ENCODE measurements at places on chromosomes 7 and 10. TPM values are rescaled to one million over a fixed set of nuclear protein-coding genes. Genes with fewer than 3 reads are reported as not detected.

Gene SAMD8
- total RNA-seq: 25.7 TPM

Gene MKI67
- total RNA-seq: 71.3 TPM

Gene MSS51
- 2.2 TPM for total RNA-seq

Gene TBX20
- total RNA-seq: not detected

Gene STAG3
- 1.2 TPM for total RNA-seq

Gene TMEM178B
- total RNA-seq: 2.9 TPM

Gene FGFBP3
- 27.6 TPM for total RNA-seq

- DNase-seq: no peak
Observed at GRCh38 chr10:52678611-52679010, 94.0 kb downstream of the MBL2 start.

DNA sequence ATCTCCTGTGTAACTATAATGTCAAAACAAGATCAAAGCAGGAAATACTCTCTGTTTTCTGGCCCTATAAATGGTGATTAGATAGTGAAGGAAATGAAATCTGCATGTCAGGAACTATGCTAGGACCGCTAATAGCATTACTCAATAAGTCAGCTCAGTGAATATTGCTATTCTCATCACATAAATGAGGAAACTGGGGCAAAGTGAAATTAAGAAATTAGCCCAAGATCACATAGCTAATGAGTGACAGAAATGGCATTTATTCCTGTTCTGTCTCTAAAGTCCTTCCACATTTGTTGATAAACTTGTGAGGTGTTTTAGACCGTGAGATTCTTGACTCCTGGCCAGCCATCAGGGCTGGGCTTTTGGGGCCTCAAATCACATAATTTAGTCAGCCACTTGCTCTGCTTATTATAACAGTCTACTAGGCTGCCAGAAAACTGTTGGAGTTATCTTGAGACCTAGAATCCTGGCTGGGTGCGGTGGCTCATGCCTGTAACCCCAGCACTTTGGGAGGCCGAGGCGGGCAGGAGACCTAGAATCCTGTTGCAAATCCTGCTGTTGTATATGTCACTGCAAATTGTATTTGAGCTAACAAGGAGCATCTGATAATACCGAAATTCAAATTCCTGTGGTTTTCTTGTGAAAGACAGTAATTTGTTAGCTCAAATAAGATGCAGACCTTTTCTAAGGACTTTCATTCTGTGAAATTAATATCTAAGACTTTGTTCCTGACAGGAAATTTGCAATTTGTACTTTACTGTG, 66.5 kb upstream of the SHTN1 start:
- no peak for DNase-seq

- DNase-seq: no peak
Observed at GRCh38 chr7:106365252-106366005, 80.6 kb upstream of the NAMPT start.

DNA sequence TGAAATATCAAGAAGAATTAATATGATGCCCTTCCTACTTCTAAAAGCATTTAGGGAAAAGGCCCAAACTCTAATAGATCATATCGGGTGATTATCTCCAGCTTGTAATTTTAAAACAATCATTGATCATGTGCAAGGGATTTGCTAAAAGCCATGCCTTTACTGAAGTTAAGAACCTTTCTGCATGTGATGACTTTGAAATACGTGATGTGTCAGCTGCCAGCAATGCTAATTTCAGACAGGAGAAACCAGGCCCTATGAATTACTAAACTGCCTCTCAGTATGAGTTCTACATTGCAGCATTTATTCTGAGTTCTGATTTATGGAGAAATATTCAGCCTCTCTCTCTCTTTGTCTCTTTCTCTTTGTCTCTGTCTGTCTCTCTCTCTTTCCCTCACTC, 203.6 kb upstream of the AKR1E2 start:
- no peak for DNase-seq

DNA sequence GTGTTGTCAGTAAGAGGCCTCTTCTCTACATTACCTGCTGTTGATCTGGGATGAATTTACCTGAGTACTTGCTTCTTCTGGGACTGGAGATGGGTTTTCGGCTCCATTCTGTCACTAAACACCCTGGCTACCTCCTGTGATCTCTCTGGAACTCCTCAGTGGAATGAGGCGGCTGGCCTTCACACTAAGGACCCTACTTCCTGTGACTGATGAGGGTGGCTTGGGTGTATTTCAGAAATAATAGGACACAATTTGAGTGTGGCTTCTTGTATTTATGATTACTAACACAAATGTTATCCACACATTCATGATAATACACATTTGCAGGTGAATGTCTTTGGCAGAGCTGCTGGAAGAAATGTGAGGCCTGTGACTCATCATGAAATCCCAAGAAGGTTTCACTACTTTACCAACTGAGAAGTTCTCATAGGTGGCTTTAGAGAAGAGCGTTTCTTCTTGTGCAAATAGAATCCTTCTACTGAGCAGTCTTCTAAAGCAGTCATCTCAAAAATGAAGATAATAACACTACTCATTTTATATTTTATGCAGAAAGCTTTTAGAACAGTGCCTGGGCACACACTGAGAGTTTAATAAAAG, 21.3 kb upstream of the EVX1 start:
- no peak for DNase-seq

DNA sequence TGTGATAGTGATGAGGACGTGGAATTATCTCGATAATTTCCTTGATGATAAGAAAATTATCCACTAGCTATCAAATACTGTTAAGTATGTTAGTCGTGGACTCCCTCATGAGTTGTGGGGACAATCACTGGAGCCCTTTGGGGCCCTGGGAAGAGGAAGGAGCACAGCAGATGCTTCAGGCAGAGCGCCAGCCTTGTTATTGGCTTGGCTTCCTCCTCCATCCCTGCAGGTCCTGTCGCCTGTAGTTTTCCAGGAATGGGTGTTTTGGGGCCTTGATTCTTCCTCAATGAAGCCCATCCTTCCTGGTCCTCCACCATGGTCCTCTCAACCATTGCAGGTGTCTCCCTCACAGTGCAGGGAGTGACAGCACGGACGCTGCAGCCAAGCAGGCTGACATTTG, 32.5 kb upstream of the ZNF32 start:
- DNase-seq: no peak

DNA sequence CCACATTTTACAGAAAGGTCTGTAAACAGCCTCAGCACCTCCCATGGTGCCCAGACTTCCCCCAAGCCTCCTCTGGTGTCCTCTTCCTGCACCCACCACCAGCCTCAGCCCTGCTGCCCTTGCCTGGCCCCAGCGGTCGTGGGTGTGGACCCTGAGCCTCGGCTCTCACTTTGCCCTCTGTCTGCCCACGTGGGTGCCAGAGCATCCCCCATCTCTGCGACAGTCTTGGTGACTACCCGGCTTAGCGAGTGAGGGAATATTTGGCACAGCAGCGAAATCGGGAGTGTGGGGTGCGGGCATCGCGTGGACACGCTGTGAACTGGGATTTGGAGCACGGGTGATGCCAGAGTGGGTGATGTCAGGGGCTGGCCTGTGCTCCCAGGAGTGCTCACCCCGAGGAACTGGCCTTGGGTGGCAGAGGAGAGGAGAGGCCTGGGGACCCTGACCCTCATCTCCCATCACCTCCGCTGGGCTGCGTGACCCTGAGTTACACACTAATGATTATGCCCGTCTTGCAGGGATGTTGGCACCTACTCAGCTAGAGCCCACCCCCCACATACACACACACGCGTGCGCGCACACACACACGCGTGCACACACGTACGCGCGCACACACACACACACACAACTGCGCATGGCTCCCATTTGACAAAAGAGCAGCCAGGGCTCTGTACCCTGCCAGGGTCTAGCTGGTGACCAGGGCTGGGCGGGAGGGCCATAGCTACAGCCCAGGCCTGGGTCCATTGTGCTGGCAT, 8.7 kb downstream of the ELFN1 start:
- DNase-seq: no peak

- peak; percentile 20 for DNase-seq
Observed at GRCh38 chr7:22786290-22786932, 36.2 kb downstream of the TOMM7 start.

DNA sequence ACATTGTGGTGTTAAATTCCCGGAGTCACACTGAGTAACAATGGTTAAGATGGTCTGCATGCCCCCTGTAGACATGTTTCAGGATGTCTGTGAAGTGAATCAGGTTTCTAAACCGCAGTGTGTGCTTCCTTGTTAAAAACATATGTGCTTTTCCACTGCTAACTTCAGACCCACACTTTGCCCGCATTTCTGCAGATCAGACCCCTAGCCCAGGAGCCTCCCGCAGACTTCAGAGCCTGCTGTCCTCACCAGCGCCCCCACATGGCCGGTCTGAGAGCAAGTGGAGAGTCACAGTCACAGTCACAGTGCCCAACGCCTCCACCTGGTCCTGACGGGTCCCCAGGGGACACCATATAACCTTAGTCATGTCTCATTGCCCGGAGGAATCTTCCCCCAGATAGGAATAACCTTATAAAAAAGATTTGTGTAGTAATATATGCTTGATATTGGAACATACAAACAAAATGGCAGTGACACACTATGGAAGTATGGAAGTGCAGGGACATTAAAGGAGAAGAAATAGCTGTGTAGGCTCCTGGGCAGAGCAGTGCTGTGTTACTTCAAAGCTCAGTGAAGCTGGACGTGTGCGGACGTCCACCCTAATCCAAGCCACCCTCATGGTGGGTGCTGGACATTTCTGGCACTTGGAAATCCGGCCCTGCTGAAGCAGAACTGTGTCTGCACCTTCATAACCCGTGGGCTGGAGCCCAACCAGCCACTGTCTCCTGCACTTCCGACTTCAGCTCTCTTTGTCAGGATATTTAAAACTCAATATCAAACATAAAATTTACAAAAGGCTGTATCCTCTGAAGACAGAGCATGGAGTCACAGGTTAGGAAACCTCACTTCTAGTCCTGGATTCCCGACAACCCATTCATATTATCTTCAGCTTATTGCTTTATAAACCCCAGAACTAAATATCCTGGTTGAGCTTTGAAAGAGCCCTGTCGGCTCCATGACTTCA, 29.0 kb downstream of the GSTO2 start:
- DNase-seq: peak; percentile 69

GRCh38 chr7:47818796-47819606, 129.3 kb downstream of the PKD1L1 start:
- peak; percentile 71 for DNase-seq

- no peak for DNase-seq
Observed at GRCh38 chr10:47325303-47326291, 3.3 kb downstream of the GDF2 start.

DNA sequence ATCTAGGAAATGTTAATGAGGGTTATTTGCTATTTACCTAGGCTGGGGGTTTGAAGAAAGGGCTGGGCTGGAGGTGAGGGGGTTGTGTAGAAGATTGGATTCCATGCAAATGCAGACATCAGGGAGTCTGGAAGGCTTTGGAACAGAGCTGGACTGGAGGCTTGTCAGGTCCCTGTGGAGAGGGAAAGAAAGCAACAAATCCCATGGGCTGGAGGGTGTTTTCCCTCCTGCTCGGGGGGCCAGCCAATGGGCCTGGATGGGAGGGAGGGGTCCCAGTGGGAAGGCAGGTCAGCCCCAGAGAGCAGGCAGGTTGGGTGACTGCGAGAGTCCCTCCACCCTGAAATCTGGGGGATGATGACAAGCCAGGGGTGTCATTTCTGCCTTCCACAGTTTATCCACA, 431.8 kb downstream of the RPS24 start:
- DNase-seq: peak; percentile 35

DNA sequence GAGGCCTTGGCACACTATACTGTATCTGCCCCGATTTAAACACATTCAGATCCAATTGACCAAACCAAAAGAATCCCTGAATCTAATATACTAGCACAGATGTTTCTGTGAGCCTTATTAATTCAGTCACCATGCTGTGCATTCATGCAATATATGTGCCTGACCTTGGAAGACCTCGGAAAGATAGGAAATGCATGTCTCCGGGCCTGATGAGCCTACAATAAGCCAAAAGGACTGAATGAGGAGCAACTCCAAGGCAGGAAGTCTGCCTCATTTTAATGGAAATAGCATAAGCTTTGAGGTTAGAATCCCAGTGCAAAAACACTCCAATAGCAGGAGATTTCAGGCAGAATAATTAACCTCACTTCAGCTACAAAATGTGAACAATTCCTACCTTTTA, 316.7 kb downstream of the LRRTM3 start:
- no peak for DNase-seq

DNA sequence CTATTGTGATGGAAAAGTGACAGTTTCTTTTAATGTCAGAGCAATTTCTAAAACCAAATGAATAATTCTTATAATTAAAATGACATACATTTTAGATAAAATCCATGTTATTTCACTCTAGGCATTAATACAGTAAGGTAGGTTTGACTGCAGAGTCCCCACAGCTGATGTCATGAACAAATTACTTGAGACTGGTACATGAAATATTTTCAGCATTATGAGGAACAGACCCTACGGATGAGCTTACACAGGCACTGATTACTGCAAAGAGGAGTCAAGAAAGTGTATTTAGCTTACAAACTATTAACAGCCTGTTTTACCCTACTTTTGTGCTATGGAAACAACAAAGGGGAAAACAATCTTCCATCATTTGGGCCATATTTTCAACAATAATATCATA, 8.9 kb downstream of the COL1A2 start:
- DNase-seq: no peak

DNA sequence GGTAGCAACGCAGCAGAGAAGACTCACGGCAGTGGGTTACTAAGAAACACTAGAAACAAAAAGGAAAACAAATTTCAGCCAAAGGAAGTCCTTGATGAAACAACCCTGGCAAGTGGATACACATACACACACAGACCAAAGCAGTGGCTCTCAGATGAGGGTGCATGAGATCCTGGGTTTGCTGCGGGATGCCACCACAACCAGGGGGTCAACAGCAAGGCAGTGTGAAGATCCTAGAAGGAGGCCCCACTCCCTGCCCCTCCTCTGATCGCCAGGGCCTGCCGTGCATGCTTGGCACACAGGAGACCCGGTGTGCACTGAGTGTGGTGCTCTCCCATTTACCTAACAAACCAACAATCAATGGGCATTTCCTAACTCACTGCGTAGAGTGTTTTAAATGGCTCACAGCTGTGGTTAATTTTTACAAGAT, 252.3 kb upstream of the KLF14 start:
- no peak for DNase-seq

DNA sequence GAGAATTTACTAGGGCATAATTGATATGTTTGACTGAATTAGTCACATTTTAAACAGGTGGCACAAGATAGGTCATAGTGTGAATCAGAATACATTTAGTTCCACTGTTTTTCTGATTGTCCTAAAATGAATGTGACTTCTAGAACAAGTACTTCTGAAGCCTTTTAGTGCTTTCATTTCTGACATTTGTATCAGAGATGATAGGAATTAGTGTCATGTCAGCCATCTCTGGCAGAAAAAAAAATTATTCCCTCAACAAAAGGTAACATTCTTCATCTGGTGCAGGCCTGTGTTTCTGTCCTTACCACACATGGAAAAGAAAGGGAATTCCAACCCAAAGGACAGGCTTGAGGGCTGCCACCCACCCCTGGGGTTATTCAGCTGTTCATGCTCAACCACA, 21.3 kb downstream of the GRM8 start:
- DNase-seq: no peak

GRCh38 chr10:6430423-6430980, 149.6 kb downstream of the PRKCQ start:
- DNase-seq: no peak

GRCh38 chr10:35409094-35409582, 72.8 kb downstream of the CCNY start:
- no peak for DNase-seq
